ENCODE measurements at places on chromosomes 3 and 15. TPM values are rescaled to one million over a fixed set of nuclear protein-coding genes. Genes with fewer than 3 reads are reported as not detected.

The IL17RE gene
- total RNA-seq = 1.2 TPM

The GABRA5 gene
- not detected for total RNA-seq

The ADGRG7 gene
- total RNA-seq = 24.7 TPM

The APOD gene
- total RNA-seq = not detected

Measured in activated CD8-positive, alpha-beta T cell treated with anti-CD3 and anti-CD28 coated beads for 36 hours (primary cell).